ENCODE measurements at places on chromosomes 1 and 21. TPM values are rescaled to one million over a fixed set of nuclear protein-coding genes. Genes with fewer than 3 reads are reported as not detected.

- DNase-seq, result no peak
Measured at GRCh38 chr1:62377043-62377562, 57.9 kb upstream of the KANK4 start.

HCN3 gene
- 1.9 TPM for total RNA-seq

TMEM81 gene
- 6.3 TPM for total RNA-seq

- DNase-seq, result no peak
Measured at GRCh38 chr1:50851034-50851433, 109.0 kb downstream of the FAF1 start.

- no peak for DNase-seq
Measured at GRCh38 chr1:18661404-18662285, 31.0 kb downstream of the PAX7 start.

C1orf210 gene
- total RNA-seq, result 17.8 TPM

- DNase-seq, result peak; percentile 89
Measured at GRCh38 chr1:223700388-223700918, 11.9 kb upstream of the CAPN2 start.

GRCh38 chr1:2073382-2074230 is 23.4 kb downstream of the PRKCZ start:
- DNase-seq, result no peak

TCHHL1 gene
- total RNA-seq, result not detected

TTLL7 gene
- total RNA-seq, result 6.8 TPM

DNA sequence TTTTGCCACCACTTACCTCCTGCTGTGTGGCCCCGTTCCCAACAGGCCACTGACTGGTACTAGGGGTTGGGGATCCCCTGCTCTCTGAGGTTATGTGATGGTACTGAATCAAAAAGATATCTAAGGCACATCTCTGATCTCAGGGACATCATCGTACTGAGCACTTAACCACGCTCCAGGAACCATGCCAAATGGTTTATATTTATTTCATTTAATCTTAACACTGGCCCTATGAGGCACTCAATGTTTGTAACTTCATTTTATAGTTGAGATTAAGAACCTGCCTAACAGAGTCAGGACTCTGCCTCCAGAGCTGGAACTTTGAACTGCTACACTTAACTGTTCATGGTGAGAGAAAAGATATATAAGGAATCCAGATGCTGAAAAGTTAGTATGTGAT is 98.0 kb upstream of the HP1BP3 start:
- DNase-seq, result peak; percentile 15

- DNase-seq, result no peak
Measured at GRCh38 chr21:34189506-34189905, 116.1 kb downstream of the MRPS6 start.

TFB2M gene
- 30.7 TPM for total RNA-seq

LAMB3 gene
- total RNA-seq, result 650 TPM

- no peak for DNase-seq
Measured at GRCh38 chr1:30196872-30197638, 526.3 kb downstream of the MATN1 start.

FAM72A gene
- total RNA-seq, result 18.6 TPM

DNA sequence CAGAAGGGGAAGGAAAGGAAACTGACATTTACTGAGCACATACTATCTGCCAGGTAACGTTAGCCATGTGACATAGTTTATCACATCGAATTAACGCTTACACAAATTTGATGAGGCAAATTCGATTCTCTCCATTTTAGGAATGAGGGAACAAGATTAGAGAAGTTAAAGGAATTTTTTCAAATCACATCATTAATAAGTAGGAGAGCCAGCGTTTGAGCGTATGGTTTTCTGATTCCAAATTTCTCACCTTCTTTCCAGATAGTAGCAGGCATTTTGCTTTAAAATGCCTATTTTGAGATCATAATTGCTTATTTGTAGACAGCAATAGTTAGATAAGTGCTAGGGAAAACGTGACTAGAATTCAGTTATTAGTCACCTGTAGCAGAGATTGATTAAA is 19.3 kb downstream of the FMO3 start:
- no peak for DNase-seq

DNA sequence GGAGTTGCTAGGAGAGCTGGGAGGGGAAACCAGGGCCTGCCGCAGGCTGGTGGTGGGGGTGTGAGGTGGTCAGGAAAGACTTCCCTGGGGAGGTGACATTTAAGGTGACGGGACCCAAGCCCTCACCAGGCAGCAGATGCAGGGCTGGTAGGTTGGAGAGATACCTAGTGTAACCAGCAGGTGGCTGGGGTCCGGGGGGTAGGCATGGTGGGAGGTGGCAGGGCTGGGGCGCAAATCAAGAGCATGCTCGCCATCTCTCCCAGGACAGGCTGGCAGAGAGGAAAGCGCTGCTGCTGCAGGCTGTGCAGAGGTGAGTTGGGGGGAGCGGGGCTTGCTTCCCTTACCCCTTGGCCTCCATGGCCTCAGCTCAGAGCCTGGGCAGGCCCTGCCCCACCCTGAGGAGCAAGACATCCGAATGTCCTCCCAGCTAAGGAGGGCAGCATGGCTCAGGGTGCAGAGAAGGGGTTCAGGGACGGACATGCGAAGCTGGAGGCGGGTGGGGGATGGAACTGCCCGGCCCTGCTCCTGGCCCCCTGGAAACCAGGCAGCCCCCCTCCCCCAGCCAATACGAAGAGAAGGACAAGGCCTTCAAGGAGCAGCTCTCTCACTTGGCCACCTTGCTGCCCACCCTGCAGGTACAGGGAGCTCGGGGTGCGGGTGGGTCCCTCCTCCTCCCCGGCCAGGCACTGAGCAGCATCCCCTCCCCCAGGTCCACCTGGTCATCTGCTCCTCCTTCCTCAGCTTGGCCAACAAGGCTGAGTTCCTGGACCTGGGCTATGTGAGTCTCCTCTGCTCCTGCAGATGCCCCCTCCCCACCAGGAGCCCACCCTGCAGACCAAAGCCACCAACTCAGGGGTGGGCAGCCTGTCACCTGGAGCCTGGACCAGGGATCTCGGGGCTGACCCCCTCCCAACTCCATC is 4.0 kb downstream of the RNF207 start:
- DNase-seq, result no peak

DNA sequence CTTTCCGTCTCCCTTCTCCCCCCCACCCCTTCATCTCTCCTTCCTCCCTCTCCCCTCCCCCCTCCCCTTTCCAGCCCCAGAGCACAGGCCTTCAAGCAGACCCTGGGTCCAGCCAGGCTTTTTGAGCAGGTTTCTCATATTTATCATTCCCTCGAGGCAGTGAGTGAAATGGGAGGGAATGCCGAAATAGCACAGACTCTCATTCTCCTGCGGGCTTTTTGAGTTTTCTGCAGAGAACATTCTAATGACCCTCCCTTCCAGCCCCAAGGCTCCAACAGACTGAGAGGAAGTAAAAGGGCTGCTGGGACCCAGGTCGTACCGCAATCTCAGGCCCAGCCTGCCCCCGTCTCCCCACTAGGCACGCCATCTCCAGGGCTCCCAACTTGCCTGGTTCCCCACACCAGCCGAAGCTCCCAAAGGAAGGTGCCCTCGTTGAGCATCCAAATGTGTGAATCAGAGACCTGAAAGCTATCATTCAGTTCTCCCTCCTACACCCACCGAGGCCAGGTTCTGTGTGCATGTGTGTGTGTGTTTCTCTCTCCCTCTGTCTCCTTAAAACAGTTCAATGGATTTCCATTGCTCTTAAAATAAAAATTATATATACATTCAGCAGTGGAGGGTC is 22.3 kb downstream of the ACTA1 start:
- no peak for DNase-seq

GRCh38 chr1:197277166-197277565 is 9.1 kb downstream of the CRB1 start:
- DNase-seq, result no peak

- DNase-seq, result no peak
Measured at GRCh38 chr1:55854911-55855310, 639.7 kb upstream of the USP24 start.

CAMSAP2 gene
- total RNA-seq, result 28.6 TPM

DNA sequence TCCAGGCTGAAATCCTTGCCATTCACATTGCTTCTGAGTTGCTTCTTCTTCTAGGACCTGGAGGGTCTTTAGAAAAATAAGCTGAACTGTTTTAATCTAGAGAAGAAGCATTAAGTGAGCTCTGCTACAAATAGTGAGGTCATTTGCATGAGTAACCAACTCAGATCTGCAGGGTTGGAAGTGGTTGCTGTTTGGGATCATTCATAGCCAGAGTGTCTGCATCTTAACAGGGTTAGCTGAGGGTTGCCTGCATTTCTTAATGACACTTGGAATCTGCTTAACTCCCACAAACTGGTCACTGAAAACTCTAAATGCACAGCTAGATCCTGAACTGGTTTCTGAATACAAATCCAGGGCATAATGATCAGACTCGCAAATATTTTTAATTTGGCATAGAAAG is 9.9 kb downstream of the CNIH3 start:
- DNase-seq, result peak; percentile 19

DNA sequence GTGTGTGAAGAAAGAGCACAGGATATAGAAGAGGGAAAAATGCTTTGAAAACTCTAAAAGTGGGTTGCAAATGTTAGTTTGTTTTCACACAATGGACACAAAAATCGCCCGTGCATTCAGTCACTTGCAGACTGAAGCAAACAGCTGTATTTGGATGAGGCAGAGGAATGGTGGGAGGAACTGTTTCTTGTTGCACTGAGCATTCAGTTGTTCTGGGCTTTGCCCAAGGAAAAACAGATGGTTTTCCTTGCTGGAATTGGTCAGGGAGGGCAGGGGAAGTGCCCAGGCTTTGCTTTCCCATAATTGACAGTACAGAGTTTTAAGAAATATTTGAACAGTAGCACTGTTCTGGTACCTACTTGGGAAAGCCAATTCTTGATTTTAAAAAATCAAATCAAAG is 19.5 kb upstream of the WARS2 start:
- no peak for DNase-seq

DNA sequence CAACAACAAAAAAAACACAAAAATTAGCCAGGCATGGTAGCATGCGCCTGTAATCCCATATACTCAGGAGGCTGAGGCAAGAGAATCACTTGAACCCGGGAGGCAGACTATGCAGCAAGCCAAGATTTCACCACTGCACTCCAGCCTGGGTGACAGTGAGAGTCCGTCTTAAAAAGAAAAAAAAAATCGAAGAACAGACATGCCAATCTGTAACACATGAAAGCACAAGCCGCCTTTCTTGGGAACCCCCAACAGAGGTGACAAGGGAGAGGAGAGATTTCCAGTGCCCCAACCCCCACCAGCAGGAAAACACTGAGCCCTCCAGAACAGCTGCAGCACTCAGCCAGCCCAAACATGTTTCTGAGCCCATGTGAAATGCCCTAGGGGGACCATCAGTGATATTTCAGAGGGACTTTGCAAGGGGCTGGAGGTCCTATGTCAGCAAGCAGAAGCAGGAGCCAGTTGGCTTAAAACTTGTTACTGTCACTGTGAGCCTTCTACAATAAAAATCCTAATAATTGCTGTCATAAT is 14.2 kb upstream of the EFNA1 start:
- no peak for DNase-seq

TIE1 gene
- total RNA-seq, result 1.5 TPM

- peak; percentile 44 for DNase-seq
Measured at GRCh38 chr1:229759037-229759435, 133.0 kb downstream of the URB2 start.

DNA sequence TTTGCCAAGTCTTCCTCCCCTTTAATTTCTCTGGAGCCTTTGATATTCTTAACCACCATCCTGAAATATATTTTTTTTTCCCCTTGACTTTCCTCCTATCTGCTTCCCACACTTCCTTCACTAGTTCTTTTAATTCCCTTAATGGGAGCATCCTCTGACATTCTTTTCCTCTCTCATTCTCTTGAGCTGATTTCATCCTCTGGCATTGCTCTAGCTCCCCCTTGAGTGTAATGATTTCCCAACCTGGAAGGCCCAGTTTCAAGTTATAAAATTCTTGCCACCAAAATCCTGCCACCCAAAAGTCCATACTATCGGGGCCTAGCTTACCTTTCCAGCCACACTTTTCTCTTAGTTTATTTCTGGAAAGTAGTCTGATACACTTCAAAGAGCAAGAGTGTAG is 39.5 kb upstream of the UBE2U start:
- peak; percentile 44 for DNase-seq

DNA sequence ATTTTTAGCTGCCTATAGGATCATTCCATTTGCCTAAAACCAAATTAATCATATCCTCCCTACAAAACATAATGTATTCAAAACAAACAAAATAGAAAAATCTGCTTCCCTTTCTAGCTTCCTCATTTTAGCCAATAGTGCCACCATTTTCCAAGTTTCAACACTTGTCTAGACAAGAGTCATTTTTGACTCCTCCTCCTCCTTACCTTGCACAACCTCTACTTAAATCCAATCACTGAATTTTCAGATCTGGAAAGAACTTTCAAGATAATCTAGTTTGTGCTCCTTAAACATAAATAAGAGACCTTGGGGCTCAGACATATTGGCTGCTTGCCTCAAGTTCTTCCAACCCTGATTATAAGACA is 7.4 kb downstream of the STX6 start:
- DNase-seq, result no peak

DNA sequence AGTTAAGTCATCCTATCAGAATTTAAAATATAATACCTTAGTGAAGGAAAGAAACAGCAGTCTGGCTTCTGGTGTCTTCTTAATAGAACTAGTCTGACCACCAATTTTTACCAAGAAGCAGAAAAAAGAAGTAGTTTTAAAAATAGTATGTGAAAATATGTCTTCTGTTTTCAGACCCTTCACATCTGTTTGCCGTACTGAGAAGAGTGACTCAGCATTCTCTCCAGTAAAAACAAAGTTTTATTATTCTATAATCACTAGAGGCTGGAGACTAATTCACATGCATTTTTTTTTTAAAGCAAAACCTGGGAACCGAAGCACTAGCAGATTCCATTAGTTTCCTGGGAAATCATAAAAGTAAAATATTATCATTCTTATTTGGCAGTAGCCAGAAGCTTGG is 163.8 kb downstream of the COL24A1 start:
- DNase-seq, result peak; percentile 13

RGSL1 gene
- not detected for total RNA-seq

DNA sequence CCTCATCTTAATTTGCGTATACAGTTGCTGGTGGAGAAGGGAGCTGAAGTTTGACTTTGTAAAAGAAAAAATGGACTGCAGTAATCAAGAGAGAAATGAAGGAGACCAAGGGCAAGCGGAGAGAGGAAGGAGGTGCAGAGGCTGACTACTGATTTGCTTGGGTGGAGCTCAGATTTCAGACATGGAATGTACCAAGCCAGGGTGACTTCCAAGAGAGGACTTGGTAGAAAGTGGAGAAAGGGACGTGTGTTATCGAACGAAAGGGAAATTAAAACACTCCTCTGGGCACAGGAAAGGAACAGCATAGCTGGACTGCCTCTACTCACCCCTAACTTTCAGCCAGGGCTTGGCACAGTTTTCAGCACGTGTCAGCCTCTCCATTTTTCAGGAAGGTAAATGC is 15.1 kb upstream of the HEATR1 start:
- DNase-seq, result no peak

DNA sequence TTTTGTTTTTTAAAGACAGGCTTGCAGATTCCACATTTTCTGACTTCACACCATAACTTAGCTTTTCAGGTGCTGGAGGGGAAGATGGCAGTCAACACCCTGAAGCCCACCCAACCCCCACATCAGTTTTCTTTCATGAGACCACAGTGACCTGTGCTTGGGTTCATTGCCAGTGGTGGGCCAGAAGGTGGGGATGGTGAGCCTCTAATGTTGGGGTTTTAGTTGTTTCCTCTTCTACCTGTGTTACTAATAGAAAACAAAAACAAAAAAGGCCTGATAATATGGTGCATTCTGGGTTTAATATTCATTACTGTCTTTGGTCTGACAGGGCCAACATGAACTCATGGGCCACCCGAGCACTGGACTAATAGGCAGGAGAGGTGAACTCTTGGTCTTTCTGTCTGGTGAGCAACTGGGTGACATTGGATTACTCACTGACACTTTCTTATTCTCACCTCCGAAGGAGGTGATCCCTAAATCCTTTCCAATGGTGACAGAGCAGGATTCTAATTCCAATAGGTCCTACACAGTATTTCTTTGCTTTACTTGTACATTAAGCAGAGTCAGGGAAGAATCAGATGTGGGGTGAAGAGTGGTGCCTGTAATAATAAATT is 132.8 kb downstream of the CLIC6 start:
- peak; percentile 30 for DNase-seq

All from PC-3 (cell line).